T-cell (primary cell): ENCODE measurements at places on chromosomes 16 and 17. TPM values are rescaled to one million over a fixed set of nuclear protein-coding genes. Genes with fewer than 3 reads are reported as not detected.

Gene GID4
- 7.9 TPM for total RNA-seq

Gene RUNDC3A
- total RNA-seq: 0.38 TPM

Gene SLC22A31
- total RNA-seq: 1.3 TPM

DNA sequence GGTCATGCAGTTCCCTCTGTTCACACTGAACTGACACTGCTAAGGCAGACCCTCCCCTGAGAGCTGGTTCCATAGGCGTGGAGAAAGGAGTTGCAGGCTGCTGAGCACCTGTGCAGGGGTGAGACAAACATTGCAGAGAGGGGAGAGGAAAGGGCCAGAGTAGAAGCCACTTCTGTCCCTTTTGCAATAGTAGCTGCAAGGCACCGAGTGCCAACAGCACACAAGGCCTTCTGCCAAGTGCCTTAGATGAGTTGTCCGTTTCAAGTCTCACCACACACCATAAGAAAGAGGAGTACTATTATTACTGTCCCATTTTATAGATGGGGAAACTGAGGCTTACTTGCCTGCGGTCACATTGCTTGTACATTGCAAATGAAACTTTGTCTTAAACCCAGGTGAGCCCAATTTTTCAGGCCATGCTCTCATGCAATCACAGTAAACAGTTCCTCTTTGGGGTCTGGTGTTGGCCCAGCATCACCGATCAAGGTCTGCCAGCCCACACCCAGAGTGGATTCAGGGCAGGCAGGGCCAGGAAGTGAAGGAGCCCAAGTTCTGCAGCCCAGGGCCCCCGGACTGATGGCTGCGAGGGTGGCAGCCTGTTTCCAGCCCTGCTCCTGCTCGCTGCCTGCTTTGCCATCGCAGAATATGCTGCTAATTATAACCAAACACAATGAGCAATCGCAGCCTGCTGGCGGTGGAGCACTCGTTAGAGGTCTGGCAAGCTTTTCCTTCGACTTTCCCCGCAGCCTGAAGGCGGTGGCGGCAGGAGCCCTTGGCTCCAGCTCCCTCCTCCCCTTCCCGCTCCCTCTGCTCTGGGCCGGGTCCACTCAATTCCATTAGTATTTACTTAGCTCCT, 36.8 kb upstream of the DYNLL2 start:
- H3K27me3 ChIP-seq: peaks cover 15% of the 10 kb centered on the region
- H3K27ac ChIP-seq: no peak overlapping the region

GRCh38 chr16:53756275-53756996, 52.5 kb downstream of the FTO start:
- H3K27ac ChIP-seq: no peak overlapping the region
- DNase-seq: no peak
- no peaks in the 10 kb centered on the region for H3K36me3 ChIP-seq
- H3K4me1 ChIP-seq: no peaks in the 10 kb centered on the region
- no peak overlapping the region for H3K4me3 ChIP-seq

DNA sequence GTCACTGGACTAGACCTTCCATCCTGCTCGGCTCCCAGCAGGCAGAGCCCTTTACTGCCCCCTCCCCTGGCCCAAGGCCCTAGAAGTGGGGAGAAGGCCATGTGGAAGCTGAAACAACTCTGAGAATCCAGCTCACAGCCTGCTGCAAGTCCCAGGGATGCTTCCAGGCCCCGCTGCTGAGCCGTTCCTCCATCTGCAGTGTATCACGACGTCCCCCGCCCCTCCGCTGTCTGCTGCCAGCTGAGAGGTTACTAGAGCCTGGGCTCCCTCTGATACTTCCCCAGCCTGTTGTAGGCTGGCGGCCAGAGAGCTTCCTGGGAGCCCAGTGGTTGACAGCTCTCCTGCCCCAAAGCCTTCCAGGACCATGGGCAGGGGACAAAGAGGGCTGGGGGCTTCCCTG, 118.2 kb downstream of the MGAT5B start:
- H3K36me3 ChIP-seq: no peaks in the 10 kb centered on the region
- no peak overlapping the region for H3K4me3 ChIP-seq
- H3K4me1 ChIP-seq: peaks cover 24% of the 10 kb centered on the region
- no peak overlapping the region for H3K27ac ChIP-seq

GRCh38 chr17:66779237-66779606, 55.7 kb upstream of the CACNG5 start:
- no peaks in the 10 kb centered on the region for H3K27me3 ChIP-seq
- no peak overlapping the region for H3K4me3 ChIP-seq
- peaks cover 21% of the 10 kb centered on the region for H3K36me3 ChIP-seq
- no peaks in the 10 kb centered on the region for H3K4me1 ChIP-seq
- no peak overlapping the region for H3K27ac ChIP-seq
